ENCODE measurements at places on chromosomes 3 and 15.

DNA sequence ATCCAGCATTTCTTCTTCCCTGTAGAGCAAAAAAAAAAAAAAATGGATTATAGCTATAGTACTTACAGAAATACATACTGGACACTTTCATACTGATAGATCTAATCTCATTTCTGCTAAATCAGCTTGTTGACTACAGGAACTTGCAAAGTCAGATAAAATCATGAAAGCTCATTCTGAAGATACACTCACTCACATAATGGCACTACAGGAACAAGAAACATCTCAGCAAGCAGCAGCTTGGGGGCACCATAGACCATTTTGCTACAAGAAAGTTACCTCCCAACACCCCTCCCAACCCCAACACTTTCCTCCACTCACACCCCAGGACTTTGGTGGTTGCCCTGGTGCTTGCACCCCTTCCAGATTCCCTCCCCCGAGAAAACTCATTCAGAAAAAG, 4.6 kb downstream of the MYH15 start:
- no peak for DNase-seq

DNA sequence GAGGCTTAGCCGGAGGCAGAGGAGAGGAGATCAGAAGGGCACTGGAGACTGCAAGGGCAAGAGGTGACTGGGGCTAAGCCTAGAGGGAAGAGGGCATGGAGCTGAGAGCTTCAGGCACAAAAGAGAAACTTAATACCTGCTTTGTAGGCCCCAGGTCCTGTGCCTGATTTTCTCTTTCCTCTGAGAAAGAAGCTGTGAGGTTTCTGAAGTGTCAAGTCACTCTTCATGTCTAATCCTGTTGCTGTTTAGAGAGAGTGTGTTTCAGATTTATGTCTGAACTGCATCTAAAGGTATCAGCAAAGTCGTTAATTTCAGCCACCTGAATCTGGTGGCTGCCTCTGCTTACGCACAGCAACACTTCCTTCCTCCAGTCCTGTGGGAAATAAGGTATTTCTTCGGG, 106.9 kb upstream of the RNU6-1 start:
- DNase-seq, result no peak

DNA sequence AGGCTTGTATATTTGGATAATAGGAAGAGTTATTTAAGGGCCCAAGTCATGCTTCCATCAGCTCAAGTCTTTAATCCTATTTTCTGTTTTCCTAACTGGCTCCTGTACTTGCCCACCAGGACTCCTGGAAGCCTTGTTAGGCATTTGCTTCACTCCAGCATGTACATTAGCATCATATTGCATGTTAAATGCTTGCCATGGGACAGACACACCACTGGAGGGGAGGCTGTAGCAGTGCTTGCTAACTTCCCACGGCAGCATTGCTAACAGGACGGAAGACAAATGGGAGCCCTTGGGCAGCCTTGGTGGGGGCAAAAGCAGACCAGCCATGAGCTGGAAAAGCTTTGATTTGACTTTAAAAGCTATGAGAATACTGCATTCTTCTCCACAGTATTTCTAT, 6.1 kb downstream of the TMOD2 start:
- no peak for DNase-seq

DNA sequence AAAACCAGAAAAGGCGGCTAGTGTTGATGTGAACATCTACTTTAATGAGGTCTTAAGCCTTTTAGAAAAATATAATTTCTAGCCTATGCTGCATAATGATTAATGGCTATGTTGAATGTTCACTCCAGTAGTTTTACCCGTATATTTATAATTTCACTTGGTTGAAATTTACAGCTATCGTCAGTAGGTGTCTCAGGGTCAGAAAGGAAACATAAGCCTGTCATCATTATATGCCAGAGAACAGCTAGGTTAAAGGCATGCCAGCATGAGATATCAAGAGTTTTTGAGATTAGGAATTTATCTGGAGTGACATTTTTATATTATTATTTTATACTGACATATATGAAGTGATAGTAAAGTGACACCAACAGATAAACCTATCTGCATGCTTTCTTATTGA, 904.1 kb downstream of the OTOL1 start:
- DNase-seq, result no peak

GRCh38 chr15:59473226-59473625, 35.2 kb downstream of the FAM81A start:
- no peak for DNase-seq

Measured in NK-92 treated with Interleukin-12 subunit alpha and Interleukin-12 subunit beta, amount 100 ng/mL, for 24 hours (cell line).